ENCODE measurements at places on chromosomes 11 and 22.

DNA sequence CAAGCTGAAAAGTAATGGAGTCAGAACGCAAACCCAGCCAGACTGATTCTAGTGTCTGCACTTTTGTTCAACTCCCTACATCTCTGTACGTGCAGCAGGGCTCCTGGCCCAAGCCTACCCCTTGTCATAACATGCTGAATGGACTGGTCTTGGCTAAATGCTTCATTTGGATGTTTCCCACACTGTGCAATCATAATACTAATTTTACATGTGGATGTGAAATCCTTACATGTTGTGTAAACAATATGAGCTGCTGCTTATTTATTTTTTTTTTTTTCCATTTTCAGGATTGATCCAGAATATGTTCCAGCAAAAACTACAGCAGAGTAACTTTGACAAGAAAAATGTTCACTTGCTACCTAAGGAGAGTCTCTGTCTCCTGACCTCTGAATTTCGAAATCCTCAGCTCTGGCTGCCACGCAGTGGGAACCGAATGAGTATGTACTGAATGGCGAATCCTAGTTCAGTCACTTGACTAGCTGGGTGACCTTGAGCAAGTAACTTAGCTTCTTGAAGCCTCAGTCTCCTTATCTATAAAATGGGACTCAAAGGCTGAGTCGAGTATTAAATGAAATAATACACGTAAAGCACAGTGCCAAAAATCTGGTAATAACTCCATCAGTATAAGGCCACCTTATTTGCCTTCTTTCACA is 133.4 kb downstream of the EHF start:
- no peak for DNase-seq

DNA sequence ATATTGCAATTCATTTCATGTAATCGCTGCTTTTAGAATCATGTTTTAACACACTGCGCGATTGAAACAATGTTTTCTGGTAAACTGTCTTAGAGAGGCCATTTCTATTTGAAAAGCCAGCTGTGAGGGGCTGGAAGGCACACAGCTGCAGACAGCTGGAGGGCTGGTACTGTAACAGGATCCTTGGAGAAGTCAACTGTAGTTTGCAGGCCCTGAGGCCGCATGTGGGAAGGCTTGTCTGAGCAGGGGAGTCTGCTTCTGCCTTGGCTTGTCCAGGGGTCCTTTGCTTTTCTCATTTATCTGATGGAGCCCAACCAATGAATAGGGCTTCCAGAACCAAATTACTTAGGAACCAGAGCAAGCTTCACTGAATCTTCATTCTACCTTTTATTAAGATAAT is 313.5 kb downstream of the BLID start:
- DNase-seq = no peak

GRCh38 chr11:70029861-70030380 is 48.2 kb upstream of the ANO1 start:
- DNase-seq = no peak

GRCh38 chr11:36534276-36534840 is 24.3 kb upstream of the TRAF6 start:
- no peak for DNase-seq

GRCh38 chr11:11155962-11156815 is 196.9 kb downstream of the CSNK2A3 start:
- peak; percentile 63 for DNase-seq

GRCh38 chr11:17905477-17905876 is 107.4 kb downstream of the SERGEF start:
- no peak for DNase-seq

GRCh38 chr11:114272311-114272710 is 23.9 kb upstream of the NNMT start:
- no peak for DNase-seq

- peak; percentile 76 for DNase-seq
These were observed 15.5 kb upstream of the RAC2 start for GRCh38 chr22:37259540-37260029.

DNA sequence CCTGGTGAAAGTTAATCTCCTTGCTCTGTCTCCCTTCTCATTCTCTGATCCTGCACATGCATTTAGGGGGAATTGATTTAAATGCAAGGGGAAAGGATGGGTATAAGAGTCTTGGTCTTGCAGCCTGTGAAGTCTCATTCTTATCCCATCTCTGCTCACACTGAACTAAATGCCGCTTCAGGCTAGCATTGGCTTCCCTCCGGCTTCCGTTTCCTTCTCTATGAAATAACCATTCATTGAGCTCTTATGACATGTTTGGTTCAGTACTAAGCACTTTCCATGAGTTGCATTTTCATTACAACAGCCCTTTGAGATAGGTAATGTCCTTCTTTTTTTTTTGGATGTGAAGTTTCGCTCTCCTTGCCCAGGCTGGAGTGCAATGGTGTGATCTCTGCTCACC is 5.6 kb downstream of the ZBTB16 start:
- DNase-seq = no peak

GRCh38 chr11:126840201-126840886 is 160.2 kb downstream of the KIRREL3 start:
- DNase-seq = no peak

- DNase-seq = no peak
These were observed 68.5 kb downstream of the DHCR7 start for GRCh38 chr11:71379701-71380100.

DNA sequence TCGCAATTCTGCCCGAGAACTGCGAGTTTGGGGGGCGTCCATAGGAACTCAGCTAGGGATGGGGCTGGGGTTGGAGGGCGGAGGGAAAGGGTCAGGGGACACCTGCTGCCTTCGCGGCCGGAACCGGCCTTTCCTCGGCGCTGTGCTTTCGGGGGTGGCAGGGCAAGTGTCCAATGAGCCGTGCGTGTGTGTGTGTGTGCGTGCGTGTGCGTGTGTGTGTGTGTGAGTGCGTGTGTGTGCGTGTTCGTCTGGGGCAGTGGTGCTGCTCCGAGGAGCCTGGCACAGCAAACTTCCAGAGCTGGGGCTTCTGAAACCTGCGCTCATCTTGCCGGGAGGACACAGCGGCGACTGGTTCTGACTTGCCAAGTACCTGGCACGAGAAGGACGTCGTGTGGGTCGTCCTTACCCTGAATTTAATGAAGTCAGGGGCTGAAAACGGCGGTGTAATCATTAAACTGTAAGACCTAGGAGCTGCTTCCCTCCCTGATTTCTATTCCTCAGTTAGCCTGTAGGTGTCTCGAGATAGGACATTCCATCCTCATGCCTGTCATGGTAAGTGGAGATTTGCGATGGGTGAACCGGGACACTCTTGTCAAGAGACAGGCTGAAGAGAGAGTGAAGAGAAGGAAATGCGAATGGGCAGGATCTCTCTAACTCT is 27.0 kb upstream of the AMOTL1 start:
- DNase-seq = peak; percentile 86

All from NCI-H526 (cell line).